ENCODE measurements at places on chromosomes 2 and 18. TPM values are rescaled to one million over a fixed set of nuclear protein-coding genes. Genes with fewer than 3 reads are reported as not detected.

PLEKHB2 gene
- 30.8 TPM for total RNA-seq

CRACDL gene
- total RNA-seq = 3.9 TPM

SPEG gene
- 119 TPM for total RNA-seq

ETAA1 gene
- 4.6 TPM for total RNA-seq

KRTCAP3 gene
- total RNA-seq = 0.60 TPM

SLC14A1 gene
- 24.9 TPM for total RNA-seq

DNA sequence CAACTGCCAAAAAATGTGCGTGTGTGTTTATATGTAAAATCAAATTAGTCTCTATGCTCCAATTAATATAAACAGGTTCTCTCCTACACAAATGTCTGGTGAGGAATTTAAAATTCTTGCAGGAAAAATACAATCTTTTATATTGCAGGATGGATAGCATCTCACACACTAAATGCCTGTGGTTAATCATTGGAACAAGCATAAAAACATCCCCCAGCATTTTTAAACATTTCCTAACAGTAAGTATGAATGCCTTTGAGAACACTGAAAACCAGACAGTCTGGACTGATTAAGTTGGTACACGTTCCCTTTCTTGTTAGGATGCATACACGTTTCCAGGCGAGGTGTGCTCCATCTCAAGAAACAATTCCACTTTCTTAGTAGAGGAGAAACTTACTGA lies 29.9 kb upstream of the PDE1A start:
- DNase-seq = no peak

- DNase-seq = no peak
These were observed 229.9 kb downstream of the TTC32 start for GRCh38 chr2:19671916-19672315.

DNA sequence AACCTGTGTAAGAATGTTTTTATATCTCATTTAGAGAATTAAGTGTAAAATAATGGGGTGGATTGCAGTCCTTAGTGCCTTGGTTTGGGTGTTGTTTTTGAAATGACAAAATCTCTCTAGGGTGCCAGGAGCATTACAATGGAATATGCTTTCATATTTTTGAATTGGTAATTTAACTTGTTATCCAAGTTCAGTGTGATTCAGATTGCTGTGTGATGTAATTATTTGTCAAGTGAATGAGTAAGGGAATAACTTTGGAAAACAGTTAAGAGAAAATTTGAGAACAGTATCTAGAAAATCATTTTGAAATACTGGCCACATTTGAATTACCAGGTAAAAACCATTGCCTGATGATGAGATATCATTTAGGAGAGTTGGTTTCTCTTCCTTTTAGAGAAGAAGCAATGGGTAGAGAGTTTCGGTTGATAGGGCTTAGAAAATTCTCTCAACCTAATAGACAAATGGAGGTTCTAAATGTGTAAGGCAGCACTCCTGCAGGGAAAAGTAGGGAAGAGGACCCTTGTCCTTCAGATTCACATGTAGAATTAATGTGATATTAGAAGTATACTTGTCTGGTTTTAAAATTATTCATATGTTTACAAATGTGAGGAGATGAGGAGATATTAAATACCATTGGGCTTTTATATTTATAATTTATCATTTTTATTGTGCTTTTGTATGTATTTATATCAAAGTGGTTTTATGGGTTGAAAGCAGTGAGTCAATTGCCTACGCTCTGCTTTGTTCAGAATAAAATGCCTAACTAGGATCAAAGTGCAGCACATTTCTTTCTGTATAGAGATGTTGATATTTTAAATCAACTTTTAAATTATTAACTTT lies 124.8 kb downstream of the PHLPP1 start:
- no peak for DNase-seq

- no peak for DNase-seq
These were observed 84.6 kb upstream of the CAB39 start for GRCh38 chr2:230627806-230628724.

DNA sequence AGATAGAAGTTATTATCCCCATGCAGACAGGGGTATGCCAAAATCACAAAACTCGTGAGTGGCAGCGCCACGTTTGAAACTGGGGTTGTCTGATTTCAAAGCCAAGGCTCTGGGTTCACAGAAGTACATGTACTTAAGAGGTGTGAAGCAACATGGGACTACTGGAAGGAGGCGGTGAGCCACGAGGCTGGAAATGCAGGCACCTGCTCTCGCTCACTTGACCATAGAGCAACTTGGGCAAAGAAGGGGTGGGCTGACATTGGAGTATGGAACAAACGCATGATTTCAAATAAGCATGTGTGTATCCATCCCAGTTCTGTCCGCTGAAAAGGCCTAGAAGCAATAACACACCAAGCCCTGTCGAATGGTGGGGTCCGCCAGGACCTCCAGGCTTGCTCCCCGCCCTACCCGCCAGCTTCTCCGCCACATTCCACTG lies 593 bp upstream of the ACTR2 start:
- DNase-seq = no peak

- peak; percentile 52 for DNase-seq
These were observed 36.5 kb upstream of the CDH19 start for GRCh38 chr18:66640431-66640830.

- no peak for DNase-seq
These were observed 199.9 kb downstream of the TGIF1 start for GRCh38 chr18:3649633-3650426.

DNA sequence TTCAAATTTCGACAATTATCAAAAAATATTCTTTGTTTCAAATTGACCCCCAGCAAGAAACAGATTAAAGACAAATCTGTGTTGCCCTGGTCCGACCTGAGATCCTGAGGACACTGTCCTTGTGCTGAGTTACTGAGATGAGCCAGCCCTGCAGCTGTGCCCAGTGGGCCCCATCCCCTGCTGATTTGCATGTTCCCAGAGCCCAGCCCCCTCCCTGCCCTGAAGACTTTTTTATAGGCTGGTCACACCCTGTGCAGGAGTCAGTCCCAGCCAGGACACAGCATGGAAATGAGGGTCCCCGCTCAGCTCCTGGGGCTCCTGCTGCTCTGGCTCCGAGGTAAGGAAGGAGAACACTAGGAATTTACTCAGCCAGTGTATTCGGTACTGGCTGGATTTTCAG lies 31.4 kb upstream of the ZNG1B start:
- no peak for DNase-seq

DNA sequence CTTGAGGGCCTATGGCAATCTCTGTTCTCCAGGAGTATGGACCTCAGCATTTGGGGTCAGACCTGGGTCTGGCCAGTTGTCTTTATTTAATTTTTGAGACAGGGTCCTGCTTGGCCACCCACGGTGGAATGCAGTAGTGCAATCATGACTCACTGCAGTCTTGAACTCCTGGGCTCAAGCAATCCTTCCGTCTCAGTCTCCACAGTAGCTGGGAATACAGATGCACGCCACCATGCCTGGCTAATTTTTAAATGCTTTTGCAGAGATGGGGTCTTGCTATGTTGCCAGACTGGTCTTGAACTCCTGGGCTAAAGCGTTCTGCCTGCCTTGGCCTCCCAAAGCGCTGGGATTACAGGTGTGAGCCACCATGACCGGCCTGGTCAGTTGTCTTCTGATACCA lies 46.4 kb upstream of the INHBB start:
- DNase-seq = no peak

- no peak for DNase-seq
These were observed 62.3 kb downstream of the FRZB start for GRCh38 chr2:182804128-182804527.

- DNase-seq = peak; percentile 45
These were observed 8.8 kb downstream of the NFATC1 start for GRCh38 chr18:79404567-79404910.

DNA sequence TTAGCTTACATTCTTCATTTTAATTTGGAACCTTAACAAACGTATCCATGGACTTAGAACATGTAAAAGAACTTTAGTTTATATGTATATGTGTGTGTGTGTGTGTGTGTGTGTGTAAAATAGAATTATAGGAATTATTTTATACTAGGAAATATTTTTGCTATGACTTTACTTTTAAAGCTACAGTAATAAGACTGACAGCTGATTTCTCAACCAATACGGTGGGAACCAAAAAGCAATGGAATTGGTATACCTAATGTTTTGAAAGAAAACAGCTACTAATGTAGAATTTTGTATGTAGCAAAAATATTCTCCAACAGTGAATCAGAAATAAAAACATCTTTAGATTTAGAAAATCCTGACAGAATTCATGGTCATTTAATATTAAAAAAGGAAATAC lies 146.5 kb upstream of the ARL4C start:
- no peak for DNase-seq

- no peak for DNase-seq
These were observed 354.7 kb downstream of the EIPR1 start for GRCh38 chr2:3022841-3023372.
